Stimulated activated CD8-positive, alpha-beta memory T cell treated with anti-CD3 and anti-CD28 coated beads, Interleukin-7, amount 100 ng/mL, for 1 hour (primary cell): ENCODE measurements at places on chromosomes 6 and 20.

DNA sequence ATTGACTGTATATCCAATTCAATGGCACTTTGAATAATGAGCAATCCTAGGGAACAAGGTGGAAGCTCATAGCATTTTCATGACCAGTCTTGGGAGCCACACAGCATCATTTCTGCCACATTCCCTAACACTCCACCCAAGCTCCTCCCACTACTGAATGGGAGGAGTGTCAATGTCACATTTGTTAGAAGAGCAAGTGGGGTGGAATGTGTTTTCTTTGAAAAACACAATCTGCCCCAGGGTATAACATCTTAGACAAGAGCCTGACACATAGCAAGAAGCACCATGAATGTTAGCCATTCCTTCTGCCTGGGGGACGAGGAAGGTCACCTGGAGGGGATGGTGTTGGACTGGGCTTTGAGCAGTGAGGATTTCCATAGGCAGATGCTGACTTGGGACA, 258.3 kb upstream of the PMEPA1 start:
- DNase-seq = no peak

DNA sequence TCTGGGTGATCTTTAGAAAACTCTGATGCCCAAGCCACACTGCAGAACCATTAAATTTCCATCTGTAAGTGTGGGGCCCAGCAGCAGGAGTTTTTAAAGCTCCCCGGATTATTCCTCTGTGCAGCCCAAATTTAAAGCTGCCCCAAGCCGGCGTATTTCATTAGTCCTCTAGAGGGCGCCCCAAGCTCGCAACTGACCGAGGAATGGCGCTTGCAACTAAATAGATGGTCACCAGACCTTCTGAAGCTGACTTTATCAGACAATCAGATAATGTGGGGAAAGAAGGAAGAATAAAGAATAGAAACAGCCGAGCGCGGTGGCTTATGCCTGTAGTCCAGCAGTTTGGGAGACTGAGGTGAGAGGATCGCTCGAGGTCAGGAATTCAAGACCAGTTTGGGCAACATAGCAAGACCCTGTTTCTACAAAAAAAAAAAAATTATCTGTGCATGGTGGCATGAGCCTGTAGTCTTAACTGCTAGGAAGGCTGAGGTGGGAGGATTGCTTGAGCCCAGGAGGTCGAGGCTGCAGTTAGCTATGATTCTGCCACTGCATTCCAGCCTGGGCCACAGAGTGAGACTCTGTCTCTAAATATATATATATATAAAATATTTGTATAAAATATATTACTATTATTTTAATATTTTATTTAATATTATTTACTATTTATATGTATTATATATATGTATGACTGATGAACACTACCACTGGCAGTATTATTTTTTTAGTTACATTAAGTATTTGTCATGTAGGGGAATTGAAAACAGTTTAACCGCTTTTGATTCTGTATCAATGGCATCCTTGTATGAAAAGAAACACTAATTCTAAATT, 56.0 kb downstream of the OTOR start:
- peak; percentile 8 for DNase-seq

- no peak for DNase-seq
These were observed 272.3 kb downstream of the SYNE1 start for GRCh38 chr6:152364866-152365265.

DNA sequence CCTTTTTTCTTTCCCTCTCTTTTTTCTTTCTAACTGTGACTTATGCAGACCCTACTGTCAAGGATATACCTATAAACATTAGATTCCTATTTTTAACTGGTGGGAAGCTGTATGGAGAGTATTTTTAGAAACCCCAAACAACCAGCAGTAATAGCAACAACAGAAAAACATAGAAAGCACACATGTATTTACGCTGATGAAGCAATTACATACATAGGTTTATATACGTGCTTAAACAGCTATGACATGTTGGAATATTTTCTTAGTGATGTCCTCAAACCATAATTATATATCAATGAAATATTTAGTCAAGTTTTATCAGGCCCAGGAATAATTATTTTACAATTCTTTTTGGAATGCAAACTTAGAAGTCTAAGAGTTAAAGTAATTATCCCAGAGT, 294.3 kb upstream of the SOX4 start:
- no peak for DNase-seq

GRCh38 chr6:129264480-129265045, 381.6 kb downstream of the LAMA2 start:
- no peak for DNase-seq

DNA sequence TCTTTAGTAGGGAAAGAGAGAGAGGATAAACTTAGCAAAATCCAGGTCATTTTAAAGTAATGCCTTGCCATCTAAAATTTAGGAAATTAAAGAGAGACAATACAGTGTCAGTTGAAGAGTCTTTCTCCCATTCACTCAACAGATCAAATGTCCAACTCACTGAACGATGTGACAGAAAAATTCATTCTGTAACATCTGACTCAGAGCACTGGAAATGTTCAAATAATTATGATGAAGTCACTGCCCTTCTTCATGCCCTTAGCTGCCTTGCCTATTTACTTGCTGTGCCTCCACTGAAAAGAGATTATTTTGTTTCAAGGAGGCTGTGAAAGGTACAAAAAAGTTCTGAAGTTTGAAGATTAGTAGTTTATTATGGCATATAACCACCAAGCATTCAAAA, 434.8 kb downstream of the ADGRB3 start:
- DNase-seq = no peak

- DNase-seq = no peak
These were observed 13.8 kb downstream of the TBPL1 start for GRCh38 chr6:133966654-133967329.

GRCh38 chr20:58212636-58213035, 15.8 kb downstream of the ANKRD60 start:
- DNase-seq = no peak

GRCh38 chr6:13044896-13045295, 283.4 kb downstream of the TBC1D7 start:
- DNase-seq = no peak

GRCh38 chr6:121816906-121817540, 381.6 kb downstream of the GJA1 start:
- DNase-seq = no peak

DNA sequence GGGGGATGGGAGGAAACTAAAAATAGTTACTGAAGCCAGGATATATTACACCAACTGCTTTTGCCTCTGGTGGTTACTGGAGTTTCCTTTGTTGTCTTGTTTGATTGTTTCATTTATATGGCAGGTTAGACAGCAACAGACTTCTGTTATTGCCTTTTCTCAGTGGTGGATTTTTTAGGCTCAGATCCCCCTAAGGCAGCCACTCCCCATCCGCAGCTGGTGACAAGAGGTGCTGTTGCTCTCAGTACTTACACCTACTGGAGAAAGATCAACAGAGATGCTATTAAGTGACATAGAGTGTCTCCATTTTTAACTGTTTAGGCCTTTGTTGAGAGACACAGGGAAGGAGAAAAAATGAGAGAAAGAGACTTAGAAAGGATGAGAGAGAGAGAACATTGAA, 552.1 kb downstream of the PKHD1 start:
- DNase-seq = no peak

DNA sequence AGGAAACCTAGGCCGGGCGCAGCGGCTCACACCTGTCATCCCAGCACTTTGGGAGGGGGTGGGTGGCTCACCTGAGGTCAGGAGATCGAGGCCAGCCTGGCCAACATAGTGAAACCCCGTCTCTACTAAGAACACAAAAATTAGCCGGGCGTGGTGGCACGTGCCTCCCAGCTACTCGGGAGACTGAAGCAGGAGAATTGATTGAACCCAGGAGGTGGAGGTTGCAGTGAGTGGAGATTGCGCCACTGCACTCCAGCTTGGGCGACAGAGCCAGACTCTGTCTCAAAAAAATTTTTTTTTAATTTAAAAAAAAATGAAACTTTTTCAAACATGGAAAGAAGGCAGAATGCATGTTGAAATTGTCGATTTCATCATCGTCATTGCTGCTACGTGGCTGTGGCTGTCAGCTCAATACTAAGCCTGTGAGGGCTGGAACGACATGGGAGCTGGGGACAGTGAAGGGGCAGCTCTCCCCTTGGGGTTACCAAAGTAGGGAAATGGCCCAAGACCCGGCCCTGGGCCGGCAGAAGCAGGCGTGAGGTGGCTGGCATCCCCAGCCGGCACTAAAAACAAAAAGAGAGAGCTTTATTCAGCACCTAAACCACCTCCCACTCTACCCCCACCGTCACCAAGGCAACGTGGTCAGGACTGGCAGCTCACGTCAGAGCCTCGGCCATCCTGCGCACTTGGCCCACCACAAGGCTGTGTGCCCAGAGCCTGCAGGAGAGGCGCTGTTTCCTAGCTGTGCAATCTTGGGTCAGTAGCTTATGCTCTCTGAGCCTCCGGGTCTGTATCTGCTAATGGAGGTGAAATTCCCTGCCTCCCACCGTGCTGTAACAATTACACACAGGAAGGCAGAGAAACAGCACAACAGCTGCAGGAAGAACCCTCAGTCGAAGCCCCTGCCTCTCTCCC, 30.8 kb downstream of the AGPAT4 start:
- DNase-seq = peak; percentile 46

DNA sequence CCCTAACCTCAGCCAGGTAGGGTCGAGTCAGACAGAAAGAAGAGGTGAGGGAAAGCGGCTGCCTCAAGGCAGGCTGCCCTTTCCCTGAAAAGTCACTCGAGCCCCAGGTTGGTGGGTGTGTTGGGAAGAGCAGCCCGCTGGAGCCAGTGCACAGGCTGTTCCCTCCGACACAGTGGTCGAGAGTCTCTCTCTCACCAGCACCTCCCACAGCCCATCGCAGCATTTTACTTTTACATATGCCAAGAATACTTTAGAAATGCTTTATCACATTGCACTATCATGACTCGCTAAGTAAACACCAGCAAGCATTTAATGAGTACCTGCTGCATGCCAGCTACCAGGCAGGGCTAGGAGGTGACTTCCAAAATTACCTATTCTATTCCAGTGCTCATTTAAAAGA, 1.7 kb downstream of the PRPH2 start:
- DNase-seq = no peak

DNA sequence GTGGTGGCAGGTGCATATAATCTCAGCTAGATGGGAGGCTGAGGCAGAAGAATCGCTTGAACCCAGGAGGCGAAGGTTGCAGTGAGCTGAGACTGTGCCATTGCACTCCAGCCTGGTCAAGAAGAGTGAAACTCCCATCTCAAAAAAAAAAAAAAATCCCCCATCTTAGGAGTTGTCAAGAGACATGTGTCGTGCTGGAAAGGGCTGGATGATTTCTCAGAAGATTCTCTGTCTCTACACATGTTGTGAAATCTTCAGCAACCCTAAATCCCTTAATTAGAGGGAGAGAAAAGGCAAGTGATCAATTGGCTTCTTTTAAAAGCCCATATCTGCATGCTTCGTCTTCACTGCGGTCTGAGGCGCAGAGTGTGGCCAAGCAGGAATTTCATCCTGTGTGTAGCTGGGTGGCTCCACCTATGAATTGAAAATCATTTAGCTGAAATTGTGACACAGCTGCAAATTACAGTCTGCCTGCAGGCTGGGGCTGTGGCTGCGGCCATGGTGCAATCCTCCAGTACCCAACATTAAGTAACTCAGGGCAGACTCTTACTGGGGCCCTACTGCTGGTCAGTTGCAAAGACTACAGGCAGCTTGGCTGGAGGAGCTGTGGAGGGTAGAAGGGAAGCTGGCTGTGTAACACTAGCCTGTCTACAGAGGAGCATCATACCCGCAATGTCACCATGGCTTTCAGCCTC, 3.2 kb upstream of the TGM3 start:
- no peak for DNase-seq

DNA sequence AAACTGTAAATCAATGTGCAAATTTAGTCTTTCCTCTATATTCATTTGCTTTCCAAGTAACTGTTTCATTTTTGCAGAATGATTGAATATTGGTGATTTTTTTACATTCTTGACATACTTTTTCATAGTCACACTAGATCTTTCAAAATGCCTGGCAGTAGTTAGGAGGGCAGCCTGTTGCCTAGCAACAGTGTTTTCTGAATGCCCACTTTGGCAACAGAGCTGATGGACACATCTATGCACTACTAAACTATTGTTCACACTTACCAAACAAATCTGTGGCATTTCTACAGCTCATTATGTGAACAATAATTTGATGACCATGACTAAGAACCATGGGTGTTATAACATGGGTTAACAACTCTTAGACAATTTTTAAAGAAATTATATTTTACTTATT, 438.0 kb upstream of the IMPG1 start:
- no peak for DNase-seq

DNA sequence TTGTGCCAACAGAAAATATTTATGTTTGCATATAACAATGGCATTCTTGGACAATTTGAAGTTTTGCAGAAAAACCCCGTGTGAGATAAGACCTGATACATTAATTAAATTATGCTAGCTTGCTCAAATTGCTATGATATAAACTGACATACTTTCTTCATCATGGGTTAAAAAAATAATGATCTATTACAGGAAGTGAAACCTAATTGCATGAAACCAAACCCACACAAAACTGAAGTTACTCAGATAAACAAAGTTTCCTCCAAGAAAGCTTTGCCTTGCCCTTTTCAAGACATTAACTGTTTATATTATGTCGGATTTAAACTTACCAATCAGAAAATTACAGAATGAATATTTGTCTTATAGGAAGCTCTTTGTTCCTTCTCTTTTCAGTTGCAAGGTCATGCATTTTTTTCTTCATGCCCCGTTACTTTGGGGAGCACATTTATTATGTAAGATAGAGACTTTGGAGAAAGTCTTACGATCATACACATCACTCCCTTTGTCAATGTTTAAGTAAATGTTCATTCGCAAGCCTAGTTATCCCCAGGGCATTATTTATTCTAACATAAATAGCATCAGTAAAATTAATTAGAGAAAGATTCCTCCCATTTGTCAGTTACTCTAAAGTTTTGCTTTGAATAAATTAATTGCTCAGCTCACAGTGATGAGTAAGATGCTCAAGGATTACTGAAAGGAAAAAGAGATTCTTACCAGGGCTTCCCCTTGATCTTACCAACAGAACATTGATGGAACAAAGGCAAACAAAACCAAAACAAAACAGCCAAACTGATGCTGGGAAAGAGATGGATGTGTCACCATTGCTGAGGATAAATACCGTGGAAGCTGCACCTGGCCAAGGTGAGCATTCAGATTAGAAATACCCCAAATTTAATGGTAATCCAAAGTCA, 14.8 kb upstream of the TMEM244 start:
- no peak for DNase-seq

DNA sequence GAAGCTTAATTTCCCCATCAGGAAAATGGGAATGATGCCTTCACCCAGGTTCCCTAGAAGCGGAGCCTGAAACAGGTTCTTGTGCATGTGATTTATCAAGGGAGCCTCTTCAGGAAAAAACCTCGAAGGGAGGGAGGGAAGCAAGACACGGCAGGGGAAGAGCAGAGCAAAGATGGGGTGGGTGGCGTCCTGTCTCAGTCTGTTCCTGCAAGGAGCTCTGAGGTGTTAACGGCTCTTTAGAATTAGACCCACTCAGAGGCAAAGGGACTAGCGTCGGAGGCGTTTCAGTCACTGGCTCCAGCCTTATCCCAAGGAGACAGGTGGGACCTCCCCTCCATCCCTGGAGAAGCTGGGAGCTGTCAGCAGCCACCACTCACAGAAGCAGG, 15.6 kb upstream of the UBE2V1 start:
- no peak for DNase-seq

- DNase-seq = no peak
These were observed 596.0 kb downstream of the COL12A1 start for GRCh38 chr6:74609871-74610270.

- no peak for DNase-seq
These were observed 6.9 kb downstream of the BLOC1S5 start for GRCh38 chr6:8057263-8057662.

GRCh38 chr6:118284736-118285360, 263.2 kb upstream of the PLN start:
- DNase-seq = no peak
